ENCODE measurements at places on chromosomes 2 and 18.
A peak's percentile ranks its signal among the peaks of the same experiment; 100 is the strongest.

- H3K27ac ChIP-seq, result no peak overlapping the region
- no peak overlapping the region for H3K4me3 ChIP-seq
- H3K36me3 ChIP-seq, result no peaks in the 10 kb centered on the region
- no peaks in the 10 kb centered on the region for H3K4me1 ChIP-seq
- no peak for DNase-seq
Measured at GRCh38 chr2:220300806-220301205, 673.4 kb downstream of the SLC4A3 start.

DNA sequence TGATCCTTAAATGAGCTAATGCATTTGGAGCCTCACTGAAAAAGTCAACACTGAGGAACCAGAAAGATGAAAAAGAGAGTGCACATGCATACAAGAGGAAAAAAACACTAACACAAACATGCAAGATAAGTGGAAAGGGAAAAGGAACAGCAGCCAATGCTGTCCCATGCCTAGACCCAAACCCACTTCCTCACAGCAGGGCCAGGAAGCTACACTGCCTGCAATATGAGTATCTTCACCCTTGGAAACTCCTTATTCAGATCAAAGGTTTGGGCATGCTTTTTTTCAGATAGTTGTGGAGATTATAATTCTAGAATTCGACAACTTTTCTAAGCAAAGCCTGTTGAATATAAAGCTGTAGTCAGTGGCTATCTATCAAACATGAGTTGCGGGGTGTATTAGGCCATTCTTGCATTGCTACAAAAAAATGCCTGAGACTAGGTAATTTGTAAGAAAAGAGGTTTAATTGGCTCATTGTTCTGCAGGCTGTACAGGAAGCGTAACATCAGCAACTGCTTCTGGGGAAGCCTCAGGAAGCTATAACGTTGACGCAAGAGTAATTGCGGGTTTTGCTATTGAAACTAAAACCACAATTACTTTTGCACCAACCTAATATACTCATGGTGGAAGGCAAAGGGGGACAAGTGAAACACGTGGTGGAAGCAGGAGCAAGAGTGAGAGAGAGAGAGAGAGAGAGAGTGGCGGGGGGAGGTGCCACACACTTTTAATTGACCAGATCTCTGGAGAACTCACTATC, 138.2 kb downstream of the MBD2 start:
- H3K36me3 ChIP-seq, result peaks cover 5% of the 10 kb centered on the region
- peaks cover 5% of the 10 kb centered on the region for H3K4me1 ChIP-seq
- peak overlapping the region; percentile 34 for H3K27ac ChIP-seq
- H3K27me3 ChIP-seq, result no peaks in the 10 kb centered on the region

DNA sequence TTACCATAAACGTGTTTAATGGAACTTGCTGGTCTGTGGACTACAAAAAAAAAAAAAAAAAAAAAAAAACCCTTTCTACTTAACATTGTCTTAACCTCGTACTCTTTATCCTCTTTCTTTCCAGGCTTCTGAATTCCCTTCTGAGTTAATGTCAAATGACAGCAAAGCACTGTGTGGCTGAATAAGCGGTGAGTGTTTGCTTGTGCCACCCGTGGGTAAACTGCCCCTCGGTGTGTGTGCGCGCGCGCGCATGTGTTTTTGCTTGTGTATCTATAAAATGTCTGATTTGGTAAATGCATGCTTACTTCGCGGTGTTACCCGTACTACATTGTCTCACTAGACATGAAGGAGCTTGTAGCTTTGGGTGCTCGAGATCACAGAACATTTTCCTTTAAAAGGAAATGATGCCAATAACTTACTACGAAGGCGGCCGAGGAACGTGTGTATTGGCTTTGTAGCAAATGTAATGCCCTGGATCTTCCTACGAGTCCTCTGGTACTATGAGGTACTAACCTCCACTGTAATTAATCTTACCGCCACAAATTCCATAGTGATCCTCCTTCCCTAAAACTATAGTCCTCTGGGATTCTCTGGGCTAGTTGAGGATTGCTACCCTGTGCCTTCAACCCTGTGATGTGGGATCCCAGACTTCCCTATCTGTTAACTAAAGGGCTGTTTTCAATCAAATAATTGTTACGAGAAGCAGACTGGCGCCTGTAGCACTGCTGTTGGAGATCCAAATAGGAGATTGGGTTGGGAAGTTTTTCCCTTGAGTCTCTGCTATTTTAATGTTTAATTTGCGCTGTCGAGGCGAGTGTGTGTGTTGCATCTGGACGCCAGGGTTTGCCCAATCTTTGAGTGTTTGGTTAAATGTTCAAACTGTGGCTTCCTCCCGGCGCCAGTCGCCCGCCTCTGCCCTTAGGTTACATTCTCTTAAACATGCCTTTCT, 1.1 kb downstream of the ID2 start:
- H3K27ac ChIP-seq, result peak overlapping the region; percentile 89
- H3K4me1 ChIP-seq, result peaks cover 29% of the 10 kb centered on the region
- H3K36me3 ChIP-seq, result peaks cover 18% of the 10 kb centered on the region
- peaks cover 17% of the 10 kb centered on the region for H3K27me3 ChIP-seq

- H3K4me3 ChIP-seq, result no peak overlapping the region
- no peaks in the 10 kb centered on the region for H3K4me1 ChIP-seq
- H3K27ac ChIP-seq, result no peak overlapping the region
- DNase-seq, result no peak
- H3K36me3 ChIP-seq, result no peaks in the 10 kb centered on the region
Measured at GRCh38 chr18:48044944-48045343, 114.5 kb upstream of the SMAD2 start.

DNA sequence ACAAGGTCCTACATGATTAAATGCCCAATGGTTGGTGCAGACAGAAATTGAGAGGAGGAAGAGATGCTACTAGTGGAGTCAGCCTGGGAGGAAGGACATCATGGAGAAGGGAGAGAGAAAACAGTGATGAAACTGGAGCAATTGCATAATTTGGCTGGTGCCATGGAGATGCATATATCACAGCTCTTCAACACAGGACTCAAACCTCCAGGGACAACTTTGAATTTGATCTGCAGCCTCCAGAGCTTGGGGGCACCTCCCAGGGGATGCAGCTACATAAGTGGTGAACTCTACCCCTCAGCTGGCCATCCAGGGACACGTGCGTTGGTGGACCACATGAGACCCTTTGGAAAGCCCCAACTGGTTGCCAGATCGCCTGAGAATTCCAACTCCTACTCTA, 80.4 kb downstream of the CTAGE1 start:
- H3K4me1 ChIP-seq, result peaks cover 15% of the 10 kb centered on the region
- DNase-seq, result no peak
- H3K27ac ChIP-seq, result no peak overlapping the region
- H3K36me3 ChIP-seq, result no peaks in the 10 kb centered on the region
- no peaks in the 10 kb centered on the region for H3K27me3 ChIP-seq

- H3K4me3 ChIP-seq, result no peak overlapping the region
- H3K27ac ChIP-seq, result no peak overlapping the region
- H3K36me3 ChIP-seq, result no peaks in the 10 kb centered on the region
- H3K4me1 ChIP-seq, result peaks cover 8% of the 10 kb centered on the region
- no peak for DNase-seq
Measured at GRCh38 chr2:65156041-65156440, 26.1 kb upstream of the RAB1A start.

DNA sequence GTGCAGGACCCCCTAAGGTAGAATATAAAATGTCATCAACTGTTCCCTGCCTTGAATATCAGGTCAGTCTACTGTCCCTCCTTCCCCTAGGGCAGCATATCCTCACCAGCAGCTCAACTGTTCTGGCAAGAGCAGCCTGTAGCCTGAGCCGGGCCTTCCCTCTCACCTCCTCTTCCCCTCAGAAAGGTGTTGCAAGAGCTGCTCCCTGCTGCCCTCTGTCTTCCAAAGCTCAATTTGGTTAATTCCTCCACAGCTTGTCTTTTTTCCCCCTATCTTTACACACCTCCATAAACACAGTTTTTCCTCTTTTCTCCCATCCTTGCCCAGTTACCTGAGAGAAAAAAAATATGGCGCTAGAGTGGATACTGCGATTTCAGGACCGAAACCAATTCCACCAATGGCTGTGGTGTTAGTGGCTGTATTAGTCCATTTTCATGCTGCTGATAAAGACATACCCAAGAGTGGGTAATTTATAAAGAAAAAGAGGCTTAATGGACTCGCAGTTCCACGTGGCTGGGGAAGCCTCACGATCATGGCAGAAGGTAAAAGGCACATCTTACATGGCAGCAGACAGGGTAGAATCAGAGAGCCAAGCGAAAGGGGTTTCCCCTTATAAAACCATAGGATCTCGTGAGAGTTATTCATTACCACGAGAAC, 184.7 kb downstream of the MREG start:
- no peak overlapping the region for H3K4me3 ChIP-seq
- peaks cover 6% of the 10 kb centered on the region for H3K4me1 ChIP-seq
- no peak overlapping the region for H3K27ac ChIP-seq
- no peaks in the 10 kb centered on the region for H3K36me3 ChIP-seq
- H3K27me3 ChIP-seq, result no peaks in the 10 kb centered on the region

GRCh38 chr2:105868060-105868459, 123.3 kb downstream of the NCK2 start:
- peaks cover 58% of the 10 kb centered on the region for H3K36me3 ChIP-seq
- DNase-seq, result no peak

- H3K4me1 ChIP-seq, result peaks cover 2% of the 10 kb centered on the region
- no peak overlapping the region for H3K4me3 ChIP-seq
- no peak for DNase-seq
- no peaks in the 10 kb centered on the region for H3K36me3 ChIP-seq
- H3K27me3 ChIP-seq, result peaks cover 8% of the 10 kb centered on the region
Measured at GRCh38 chr2:11955884-11956291, 209.5 kb downstream of the LPIN1 start.

DNA sequence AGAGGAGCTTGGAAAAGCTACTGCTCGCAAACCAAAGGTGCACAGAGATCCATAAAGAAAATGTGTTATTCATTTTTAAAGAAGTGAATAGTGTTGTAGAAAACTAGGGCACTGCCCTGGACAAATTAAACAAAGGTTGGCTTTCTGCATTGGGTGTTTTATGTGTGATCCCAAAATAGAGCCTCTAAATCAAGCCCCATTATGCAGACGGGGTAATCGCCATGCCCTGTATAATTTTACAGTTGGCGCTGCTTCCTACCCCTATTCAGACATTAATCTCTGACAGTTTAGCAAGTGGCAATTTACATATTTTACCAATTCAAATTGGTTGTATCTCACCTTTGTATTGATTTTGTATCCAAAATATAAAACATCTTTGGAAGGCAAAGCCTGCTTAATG, 109.1 kb downstream of the PID1 start:
- H3K4me1 ChIP-seq, result no peaks in the 10 kb centered on the region
- H3K4me3 ChIP-seq, result no peak overlapping the region
- no peak overlapping the region for H3K27ac ChIP-seq
- H3K27me3 ChIP-seq, result no peaks in the 10 kb centered on the region

DNA sequence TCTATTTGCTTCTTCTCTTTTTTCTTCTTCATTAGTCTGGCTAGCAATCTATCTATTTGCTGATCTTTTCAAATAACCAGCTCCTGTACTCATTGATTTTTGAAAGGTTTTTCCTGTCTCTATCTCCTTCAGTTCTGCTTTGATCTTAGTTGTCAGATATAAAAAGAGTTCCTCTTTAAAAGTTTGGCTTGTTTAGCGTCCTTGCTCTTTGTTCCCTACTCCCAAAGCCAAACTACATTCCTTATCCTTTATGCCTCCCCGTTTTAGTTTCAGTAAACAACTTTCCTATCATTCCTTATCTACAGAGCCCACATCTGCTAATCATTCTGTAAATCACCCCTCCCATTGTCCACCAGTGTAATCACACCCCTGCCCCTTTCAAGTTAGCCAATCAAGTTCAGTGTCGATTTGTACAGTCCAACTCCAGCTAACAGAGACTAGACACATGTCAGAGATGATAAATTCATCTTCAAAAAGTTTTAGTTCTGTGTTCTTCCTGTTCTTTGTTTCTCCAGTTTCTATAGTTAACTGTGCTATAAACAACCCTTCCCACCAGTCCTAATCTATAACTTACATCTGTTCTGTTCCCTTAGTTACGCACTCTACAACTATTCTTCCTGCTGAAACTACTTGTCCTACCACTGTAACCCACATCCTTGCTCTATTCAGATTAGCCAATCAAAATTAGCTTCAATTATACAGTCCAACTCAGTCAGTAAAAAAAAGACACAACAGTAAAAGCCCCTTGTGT, 44.4 kb downstream of the TFPI start:
- DNase-seq, result no peak
- peaks cover 13% of the 10 kb centered on the region for H3K27me3 ChIP-seq
- H3K4me1 ChIP-seq, result no peaks in the 10 kb centered on the region

- H3K4me3 ChIP-seq, result no peak overlapping the region
- H3K36me3 ChIP-seq, result no peaks in the 10 kb centered on the region
- H3K4me1 ChIP-seq, result no peaks in the 10 kb centered on the region
- no peak for DNase-seq
- no peaks in the 10 kb centered on the region for H3K27me3 ChIP-seq
Measured at GRCh38 chr2:241498115-241499070, 10.0 kb downstream of the STK25 start.

GRCh38 chr2:39593439-39594393, 72.0 kb upstream of the TMEM178A start:
- no peak overlapping the region for H3K27ac ChIP-seq
- H3K4me1 ChIP-seq, result no peaks in the 10 kb centered on the region
- H3K27me3 ChIP-seq, result no peaks in the 10 kb centered on the region
- no peak for DNase-seq
- no peaks in the 10 kb centered on the region for H3K36me3 ChIP-seq
- no peak overlapping the region for H3K4me3 ChIP-seq

- peaks cover 11% of the 10 kb centered on the region for H3K27me3 ChIP-seq
- no peaks in the 10 kb centered on the region for H3K4me1 ChIP-seq
- no peak overlapping the region for H3K4me3 ChIP-seq
- DNase-seq, result no peak
- H3K36me3 ChIP-seq, result no peaks in the 10 kb centered on the region
Measured at GRCh38 chr2:236656721-236657120, 87.1 kb downstream of the ACKR3 start.

DNA sequence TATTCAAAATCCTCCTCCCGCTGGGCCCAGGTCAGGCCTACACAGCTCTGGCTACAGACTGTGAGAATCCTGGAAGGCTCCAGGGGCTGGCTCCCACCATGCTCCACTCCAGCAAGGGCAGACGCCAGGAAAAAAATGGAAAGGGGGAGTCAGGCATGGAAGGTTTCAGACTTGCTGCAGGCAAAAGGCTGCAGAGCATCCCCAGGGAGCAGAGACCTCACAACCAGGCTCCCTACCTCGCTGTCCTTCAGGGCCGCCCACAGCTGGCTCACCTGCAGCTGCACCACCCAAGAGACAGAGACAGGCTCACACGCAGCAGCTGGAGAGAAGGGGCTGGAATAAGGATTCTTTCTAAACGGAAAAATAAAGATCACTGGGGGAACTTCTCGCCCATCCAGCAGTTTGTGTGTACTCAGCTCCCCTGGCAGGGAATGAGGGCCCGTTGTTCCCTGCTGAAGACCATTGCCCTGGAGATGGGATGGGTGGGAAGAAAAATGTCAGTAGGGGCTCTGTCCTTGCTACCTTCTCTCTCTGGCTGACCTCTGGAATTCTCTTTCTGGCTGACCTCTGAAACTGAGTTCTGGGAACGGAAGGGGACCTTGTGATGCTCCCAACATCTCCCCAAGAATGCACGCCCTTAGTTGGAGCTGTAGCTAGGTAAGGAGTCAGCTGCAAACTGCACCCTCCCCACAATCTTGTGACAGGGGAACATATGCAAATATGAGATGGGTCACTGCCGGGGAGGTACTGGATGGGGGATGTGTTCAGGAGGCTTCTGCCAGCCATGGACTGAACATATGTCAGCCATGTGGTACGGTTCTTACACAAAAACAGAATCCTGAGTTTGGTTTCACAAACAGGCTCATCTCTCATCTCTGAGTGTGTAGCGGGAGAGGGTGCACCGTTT, 34.5 kb downstream of the BCL2 start:
- H3K36me3 ChIP-seq, result peaks cover 43% of the 10 kb centered on the region
- H3K4me1 ChIP-seq, result peaks cover 56% of the 10 kb centered on the region
- H3K27ac ChIP-seq, result no peak overlapping the region
- no peak for DNase-seq

GRCh38 chr2:54114936-54115283, 505 bp upstream of the ACYP2 start:
- DNase-seq, result no peak
- peaks cover 19% of the 10 kb centered on the region for H3K36me3 ChIP-seq
- H3K27ac ChIP-seq, result peak overlapping the region; percentile 99
- H3K27me3 ChIP-seq, result peaks cover 5% of the 10 kb centered on the region

Measured in activated naive CD8-positive, alpha-beta T cell treated with anti-CD3 and anti-CD28 coated beads for 36 hours (primary cell).